ENCODE measurements at places on chromosomes 6 and 20.

DNA sequence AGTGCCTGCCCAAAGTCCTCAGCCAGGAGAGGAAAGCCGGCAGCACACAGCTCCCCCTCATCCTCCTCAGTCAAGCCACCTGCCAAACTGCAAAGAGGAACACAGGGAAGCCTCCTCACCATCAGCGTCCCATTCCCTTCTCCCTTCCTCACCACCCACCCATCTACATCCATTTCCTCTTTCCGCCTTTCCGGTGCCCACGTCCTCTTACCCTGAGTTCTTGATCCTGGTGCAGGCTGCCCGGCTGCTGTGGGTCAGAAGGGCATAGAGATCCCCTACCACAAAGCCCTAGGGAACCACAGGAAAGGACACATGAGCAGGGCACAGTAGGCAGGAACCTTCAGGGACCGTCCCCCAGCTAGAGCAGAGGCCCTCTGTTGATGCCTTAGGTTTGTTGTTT lies 6.0 kb downstream of the GNMT start:
- no peak for DNase-seq

- DNase-seq, result no peak
Observed at GRCh38 chr6:105797983-105798453, 288.1 kb upstream of the PRDM1 start.

DNA sequence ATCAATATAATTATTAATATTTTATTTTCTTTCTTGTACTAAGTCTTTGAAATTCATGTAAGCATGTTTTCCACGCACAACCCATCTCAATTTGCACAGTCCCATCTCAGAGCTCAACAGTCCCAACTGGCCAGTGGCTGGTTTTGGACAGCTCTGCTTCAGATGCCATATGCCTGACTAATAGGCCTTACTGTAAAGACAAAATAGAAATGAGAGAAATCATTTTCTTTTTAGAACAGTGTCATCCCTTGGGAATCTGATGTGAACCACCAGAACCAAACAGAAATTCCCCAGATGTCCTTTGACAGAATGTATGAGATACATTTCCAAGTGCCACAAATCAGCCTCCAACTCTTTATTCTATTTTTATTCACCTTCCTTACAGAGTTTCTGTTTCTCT lies 338.9 kb downstream of the ESR1 start:
- DNase-seq, result no peak

- no peak for DNase-seq
Observed at GRCh38 chr20:18724788-18725464, 88.7 kb upstream of the SCP2D1 start.

DNA sequence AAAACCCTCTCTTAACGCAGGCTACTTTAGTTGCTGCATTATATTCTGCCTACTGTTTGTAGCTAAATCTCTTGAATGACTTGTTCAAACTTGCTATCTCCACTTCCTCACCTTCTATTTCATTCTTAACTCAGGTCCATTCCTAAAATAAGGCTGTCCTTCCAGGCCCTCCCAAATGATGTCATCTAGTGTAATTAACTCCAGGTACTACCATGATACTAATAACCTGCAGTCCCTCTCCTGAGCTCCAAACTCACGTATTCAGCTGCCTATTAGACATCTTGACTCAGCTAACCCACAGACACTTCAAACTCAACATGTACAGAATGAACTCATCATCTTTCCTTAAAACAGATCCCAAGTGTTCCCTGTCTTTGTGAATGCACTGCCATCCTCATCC lies 10.5 kb upstream of the TOP1 start:
- no peak for DNase-seq

DNA sequence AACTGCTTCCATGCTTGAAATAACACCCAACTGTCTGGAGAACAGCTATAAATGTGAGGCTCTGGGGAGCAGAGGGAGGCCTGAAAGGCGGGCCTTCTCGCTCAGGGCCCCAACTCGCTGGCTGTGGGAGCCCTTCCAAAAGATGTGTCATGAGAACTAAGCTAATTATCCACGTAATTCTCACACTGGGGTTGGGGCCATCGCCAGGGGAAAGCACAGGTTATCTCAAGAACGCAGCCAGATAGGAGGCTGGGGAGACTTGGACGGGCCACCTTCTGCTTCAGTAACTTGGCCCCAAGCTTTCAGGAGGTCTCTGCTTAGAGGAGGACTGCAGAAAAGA lies 1.6 kb downstream of the PXDC1 start:
- DNase-seq, result no peak

DNA sequence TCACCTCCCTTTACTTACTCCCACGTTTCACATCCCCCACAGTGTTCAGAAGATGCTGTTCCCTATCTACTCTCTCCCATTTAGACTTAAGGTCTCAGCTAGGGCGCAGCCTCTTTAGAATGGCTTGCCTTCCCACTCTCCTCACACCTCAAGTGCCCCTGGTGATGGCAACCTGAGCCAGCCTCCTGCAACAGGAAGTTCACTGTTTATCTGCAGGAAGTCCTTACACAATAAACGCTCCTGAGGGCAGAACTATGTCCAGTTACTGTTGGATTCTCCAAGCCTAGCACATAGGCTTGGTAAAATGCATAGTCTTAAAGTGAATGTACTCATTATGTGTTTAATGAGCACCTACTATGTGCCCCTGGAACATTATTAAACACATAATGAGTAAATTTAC lies 21.9 kb upstream of the RAB22A start:
- DNase-seq, result no peak

DNA sequence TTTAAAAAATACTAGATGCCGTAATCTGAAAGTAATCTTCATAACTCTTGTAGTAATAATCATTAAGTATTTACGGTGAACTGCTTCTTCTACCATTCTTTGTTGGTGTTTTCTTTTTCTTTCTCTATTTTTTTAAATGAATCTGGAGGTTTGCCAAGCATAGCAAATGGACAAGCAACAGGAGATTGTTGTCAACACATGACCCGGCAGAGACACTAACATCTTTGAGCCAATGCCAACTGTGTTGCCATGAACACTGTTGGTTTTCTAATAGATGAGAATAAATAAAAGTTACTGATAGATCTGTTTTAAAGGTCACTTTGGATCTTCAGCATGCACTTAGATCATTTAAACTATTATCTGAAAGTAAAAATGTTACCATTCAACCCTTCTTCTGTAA lies 523.6 kb upstream of the EYS start:
- no peak for DNase-seq

GRCh38 chr6:158313989-158314388 lies 1.7 kb downstream of the TULP4 start:
- DNase-seq, result no peak

- no peak for DNase-seq
Observed at GRCh38 chr6:137949686-137950390, 82.8 kb downstream of the TNFAIP3 start.

- DNase-seq, result no peak
Observed at GRCh38 chr20:64077094-64077493, 2.2 kb downstream of the RGS19 start.

DNA sequence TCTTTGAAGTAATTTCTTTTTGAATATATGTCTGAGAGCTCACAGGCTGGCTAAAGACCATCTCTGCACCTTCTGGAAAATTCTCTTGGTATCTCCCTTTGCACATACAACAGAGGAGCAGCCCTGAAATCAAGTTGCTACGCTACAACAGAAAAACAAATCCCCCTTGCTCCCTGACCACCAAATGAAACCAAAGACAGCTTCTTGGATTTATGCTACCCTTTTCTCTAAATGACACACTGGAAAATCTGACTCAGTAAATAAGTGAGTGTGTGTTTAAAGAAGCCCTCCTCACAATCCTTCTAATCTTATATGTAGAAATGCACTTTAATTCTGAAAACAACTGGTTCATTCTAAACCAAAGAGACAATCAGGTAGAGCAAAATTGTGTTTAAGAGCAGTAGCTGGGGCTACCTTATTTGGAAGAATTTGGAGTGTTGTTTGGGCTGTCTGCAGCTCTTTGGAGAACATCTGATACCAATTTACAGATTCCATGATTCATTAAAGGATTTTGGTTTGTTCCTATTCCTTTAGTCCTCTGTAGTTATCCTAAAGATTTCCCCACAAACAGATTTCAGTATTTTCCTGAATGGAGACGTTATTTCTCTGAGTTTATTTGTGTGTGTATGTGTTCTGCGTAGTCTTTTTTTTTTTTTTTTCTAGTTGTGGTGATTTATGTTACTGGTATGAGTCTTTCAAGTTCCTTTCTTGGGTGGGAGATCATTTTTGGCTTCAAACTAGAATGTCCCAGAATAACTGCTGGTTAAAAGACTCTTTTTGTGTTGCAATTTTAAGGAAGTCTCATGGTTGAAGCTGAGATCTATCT lies 36.4 kb upstream of the UTRN start:
- no peak for DNase-seq

GRCh38 chr6:341914-342831 lies 49.4 kb upstream of the IRF4 start:
- DNase-seq, result no peak

DNA sequence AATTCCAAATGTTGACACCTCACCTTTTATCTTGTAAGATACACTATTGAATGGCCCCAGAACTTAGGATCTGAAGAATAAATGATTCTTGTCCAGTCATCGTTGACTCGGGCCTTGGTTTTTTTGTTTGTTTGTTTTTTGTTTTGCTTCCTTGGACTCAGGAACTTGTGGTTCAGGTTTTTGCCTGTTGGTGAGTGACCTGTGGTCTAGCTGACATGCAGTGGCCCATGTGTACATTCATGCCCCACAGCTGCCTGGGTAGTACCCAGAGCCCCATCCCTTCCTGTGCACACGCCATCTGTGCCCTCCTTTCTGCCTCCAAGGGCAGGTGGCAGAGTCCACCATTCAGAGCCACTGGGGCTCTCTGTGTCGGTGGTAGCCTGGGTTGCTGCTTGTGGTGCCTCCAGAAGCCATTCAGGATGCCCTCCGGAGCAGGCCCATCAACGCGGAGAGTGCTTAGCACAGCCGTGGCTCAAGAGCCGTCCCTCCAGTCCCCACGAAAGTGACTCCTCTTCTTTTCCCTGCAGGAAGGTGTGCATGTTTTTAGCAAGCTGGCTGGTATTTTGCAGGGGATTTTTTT lies 85.9 kb downstream of the SYNJ2 start:
- no peak for DNase-seq

All from NCI-H510A (cell line).